Skeletal muscle cell (primary cell): ENCODE measurements at places on chromosomes 1 and 21.

GRCh38 chr1:168794057-168794456 is 65.1 kb upstream of the DPT start:
- DNase-seq, result no peak

- DNase-seq, result no peak
Measured at GRCh38 chr21:36111238-36111637, 23.6 kb upstream of the CBR3 start.

DNA sequence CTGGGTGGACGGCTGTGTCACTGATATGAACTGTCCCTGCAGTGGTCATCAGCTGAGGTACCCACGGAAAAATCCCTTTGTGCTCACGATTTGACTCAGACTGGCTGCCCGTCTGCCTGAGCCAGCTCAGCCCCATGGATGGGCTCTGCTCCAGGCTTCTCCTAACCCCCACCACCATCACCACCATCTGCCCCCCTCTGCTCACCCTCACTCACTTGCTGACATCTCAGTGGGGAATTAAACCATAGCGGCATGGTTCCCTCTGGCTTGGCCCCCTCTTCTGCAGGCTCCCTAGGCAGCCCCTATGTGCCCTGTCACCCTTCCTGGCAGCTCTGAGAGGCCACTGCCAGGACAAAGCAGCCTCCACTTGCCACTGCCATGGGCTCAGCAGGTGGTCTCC is 17.3 kb downstream of the SLC6A9 start:
- DNase-seq, result no peak

DNA sequence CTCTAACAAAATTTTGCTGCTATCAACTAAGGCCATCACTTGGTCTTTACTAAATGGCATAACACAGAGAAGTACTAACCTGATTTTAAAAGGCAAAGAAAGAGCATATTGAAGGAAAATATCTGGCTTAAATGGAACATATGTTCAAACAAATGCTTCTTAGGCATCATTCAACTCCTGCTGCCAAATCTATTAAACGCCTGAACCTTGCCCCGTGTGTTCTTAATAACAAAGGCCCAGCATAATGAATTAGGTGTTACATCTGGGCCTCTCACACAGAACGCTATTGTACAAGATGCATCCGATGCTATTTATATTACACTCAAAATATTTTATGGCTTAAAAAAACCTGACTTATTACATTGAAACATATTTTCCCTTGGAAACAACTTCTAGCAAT is 48.4 kb downstream of the B3GALNT2 start:
- DNase-seq, result no peak

GRCh38 chr1:87154384-87154783 is 174.3 kb upstream of the LMO4 start:
- DNase-seq, result no peak

DNA sequence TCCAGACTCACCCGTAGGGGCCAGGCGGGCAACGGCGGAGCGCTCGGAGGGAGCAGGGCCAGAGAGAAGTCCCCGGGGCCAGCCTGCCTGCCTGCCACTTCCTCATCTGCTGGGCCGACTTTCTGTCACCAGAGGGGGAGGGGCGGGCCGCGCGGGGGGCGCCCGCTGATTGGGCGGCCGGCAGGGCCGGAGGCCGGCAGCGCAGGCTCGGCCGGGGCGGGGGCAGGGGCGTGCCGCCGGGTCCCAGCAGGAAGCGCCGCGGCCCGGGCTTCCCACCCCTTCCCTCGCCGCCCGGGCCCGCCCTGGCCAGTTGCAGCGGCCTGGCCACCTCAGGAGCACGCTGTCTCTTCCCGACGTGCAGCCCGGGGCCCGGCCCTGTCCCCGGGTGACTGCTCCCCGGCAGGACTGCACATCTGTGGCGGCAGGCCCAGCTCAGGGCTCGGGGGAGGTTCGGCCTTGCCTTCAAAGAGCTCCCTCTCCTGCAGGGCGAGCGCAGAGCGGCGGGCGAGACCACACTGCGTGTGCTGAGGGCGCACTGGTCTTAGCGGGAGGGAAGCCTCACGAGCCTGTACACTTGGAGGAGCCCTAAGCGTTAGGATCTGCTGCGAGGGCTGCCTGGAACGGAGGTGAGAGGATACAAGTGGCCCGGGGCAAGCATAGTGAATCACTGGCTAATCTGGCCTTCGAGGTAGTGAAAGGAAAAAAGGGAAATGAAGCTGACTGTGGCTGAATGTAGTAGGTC is at the start of gene ELOVL1:
ELOVL1 (minus strand) TSS at position 108 of the 742 bp plus-strand sequence. CDS start 2,402 bp downstream, outside the sequence.
- DNase-seq, result peak; percentile 54

- DNase-seq, result no peak
Measured at GRCh38 chr1:29880556-29880955, 644.2 kb downstream of the PTPRU start.

DNA sequence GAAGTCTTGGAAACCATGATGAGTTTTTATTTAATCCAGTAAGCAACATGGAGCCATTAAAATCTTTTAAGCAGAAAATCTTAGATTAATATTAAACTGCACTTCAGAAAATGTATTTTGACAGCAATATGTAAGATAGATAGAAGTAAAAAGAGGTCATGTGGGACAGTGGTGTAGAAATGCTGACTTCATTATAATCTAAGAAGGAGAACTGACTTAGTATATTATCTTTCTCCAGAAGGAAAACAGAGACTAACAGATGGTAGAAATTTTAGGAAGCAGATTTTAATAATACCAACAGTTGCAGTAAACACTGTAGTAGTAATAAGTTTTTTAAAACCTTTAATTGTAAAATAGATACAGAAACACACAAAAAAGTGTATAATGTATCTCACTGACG is 272.9 kb downstream of the TPR start:
- DNase-seq, result no peak

DNA sequence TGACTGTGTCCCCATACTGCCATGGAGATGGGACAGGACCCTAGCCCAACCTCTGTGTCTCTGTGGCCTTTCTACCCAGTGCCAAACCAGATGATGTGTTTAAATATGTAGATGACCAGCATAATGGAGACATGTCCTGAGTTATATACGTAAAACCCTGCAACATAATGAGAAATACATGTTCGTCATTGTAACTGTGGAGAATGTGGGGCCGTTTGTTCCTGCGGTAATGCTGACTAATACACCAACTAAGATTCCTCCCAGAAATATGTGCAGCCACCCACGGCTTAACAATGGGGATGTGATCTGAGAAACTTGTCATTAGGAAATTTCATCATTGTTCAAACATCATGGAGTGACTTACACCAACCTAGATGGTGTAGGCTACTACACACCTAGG is 71.7 kb upstream of the SIM2 start:
- DNase-seq, result peak; percentile 60

GRCh38 chr21:29347274-29347681 is 48.6 kb downstream of the BACH1 start:
- no peak for DNase-seq

GRCh38 chr1:179177615-179178014 is 51.9 kb downstream of the ABL2 start:
- no peak for DNase-seq

DNA sequence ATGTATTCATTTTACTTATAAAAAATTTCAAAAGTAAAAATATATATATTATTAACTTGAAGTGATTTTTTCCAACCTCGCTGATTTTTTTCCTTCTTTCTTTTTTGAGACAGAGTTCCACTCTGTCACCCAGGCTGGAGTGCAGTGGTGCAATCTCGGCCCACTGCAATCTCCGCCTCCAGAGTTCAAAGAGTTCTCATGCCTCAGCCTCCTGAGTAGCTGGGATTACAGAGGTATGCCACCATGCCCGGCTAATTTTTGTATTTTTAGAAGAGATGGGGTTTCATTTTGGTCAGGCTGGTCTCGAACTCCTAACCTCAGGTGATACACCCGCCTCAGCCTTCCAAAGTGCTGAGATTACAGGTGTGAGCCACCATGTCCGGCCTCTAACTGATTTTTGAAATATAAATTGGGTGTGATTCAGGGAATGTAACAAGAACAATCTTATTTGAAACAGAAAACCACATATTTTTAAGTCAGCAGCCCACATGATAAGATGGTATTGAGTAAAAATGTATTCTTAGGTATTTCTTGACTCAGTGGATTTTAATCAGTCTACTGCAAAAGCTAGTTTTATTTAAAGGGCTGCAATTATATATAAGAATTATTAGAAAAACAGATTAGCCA is 30.0 kb downstream of the ZBTB8B start:
- no peak for DNase-seq

DNA sequence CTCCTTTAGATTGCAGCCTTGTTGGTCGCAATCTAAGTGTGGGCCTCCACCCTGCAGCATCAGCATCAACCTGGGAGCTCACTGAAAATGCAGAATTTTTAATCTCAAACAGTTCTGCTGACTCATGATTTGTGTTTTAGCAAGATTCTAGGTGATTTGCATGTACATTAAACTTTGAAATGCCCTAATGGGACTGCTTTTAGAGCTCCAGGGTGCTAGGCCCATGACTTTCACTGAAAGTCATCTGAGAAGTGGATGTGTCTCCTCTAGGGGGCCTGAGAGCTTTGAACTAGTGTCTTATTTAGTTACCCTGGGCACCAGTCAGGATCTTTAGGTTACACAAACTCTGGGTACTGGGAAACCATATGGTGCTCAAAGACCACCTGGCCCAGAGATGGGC is 9.0 kb downstream of the TRIM67 start:
- DNase-seq, result no peak

DNA sequence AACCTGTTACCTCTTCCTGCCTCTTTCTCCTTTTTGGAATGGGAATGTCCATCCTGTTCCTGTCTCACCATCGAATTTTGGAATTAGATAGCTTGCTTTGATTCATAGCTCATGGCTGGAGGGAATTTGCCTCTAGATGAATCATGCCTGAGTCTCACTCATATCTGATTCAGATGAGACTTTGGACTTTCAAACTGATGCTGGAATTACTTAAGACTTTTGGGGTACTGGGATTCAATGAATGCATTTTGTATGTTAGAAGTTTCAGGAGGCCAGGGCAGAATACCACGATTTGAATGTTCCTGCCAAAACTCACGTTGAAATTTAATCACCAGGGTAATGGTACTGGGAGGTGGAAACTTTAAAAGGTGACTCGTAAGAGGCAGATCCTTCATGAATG is 132.4 kb downstream of the DSCAM start:
- DNase-seq, result no peak

DNA sequence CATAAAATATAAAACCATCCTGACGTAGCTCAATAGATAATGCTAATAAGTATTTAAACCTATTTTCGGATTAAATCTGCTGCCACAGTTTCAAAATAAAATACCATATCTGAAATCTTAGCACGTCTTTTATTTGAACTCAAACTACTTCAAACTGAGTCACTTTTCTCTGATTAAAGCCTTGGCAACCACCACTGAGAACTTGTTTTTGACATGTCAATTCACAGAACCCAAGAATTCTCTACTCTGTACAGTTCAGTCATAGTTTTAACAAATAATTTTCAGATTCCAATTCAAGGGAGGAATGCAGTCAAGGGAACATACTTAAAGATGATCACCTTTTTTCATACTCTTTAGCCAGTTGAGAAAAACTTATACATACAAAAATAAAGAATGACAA is 643.2 kb downstream of the KCNT2 start:
- DNase-seq, result no peak

- DNase-seq, result peak; percentile 93
Measured at GRCh38 chr1:150881331-150882070, 5.1 kb upstream of the ARNT start.

DNA sequence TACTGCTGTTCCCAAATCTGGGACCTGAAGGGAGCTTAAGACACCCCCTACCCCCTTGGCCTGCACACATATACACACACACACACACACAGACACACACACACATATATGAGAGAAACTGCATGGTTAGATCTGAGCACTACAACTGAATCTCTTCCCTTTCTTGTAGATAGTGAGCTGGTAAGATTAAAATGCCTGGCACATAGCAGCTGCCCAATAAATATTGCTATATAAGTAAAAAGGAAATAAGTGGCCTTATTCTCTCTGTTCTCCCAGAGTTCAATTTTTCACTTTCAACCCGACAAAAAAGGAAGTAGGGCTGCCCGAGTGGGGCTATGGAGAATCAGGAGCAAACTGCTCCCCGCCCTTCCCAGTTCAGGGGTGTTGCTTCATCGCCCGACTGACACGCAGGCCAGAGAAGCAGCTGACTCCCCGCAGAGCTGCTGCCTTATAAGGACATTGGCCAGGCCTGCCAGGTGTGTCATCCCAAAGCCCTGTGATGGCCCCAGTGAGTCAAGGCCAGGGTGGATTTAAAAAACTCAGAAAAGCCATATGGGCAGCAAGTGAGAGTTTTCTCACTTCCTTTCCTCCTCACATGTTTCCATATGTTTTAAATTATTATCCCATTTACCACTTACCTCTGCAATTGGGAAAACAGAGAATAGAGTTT is 106.5 kb upstream of the SLC44A3 start:
- DNase-seq, result peak; percentile 97

DNA sequence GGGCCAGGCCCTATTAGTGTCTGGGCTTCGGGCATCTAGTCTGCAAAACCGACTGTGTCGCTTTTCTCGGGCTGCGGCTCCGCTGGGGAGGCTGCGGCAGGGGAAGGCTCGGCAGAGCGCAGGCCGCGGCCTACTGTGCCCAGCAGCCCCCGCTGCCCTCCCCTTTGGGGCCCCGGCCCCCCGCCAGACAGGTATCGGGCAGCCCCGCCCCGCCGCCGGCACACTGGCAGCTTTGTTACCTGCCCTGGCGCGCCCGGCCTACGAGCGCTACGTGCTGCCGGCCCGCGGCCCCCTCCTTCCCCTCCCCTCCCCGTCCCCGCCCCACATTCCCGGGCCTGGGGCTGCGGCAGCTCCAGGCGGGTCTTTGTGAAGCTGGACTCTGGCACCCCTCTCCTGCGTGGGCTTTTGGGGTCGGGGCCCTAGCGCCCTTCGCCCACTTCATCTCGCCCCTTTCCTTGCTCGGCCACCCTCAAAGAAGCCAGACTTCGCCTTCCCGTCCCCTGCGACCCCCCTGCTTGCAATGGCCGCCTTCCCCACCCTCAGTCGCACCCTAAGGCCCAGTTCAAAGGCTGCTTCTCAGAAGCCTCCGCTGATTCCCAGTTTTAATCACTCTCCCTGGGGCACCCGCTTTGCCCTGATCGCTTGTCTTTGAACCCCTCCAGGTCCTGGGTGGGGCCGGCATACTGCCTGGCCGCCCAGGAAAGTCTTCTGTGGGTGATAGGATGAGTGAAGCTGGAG is 48.9 kb upstream of the SLC2A1 start:
- DNase-seq, result no peak

GRCh38 chr1:109395602-109396512 is 1.9 kb downstream of the SORT1 start:
- no peak for DNase-seq

DNA sequence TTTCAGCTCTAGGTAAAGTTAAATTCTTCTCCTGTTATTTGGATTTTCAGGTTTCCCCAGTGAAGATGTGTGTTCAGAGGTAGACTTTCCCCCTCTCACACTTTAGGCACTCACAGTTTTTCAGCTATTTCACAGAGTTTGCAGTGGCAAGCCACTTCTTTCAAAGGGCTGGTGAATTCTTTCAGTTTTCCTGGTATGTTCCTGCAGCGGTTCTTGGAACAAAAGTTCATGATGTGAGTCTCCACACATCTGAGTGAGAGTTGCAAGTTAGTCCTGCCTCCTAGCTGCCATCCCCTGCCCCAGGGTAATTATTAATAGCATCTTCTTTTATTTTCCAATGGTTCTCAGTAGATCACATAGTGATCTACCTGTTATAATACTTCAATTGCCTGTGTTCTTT is 27.3 kb upstream of the CD84 start:
- DNase-seq, result no peak

- DNase-seq, result no peak
Measured at GRCh38 chr1:182643699-182644098, 39.5 kb upstream of the RGS16 start.
